ENCODE measurements at places on chromosomes 12 and 14. TPM values are rescaled to one million over a fixed set of nuclear protein-coding genes. Genes with fewer than 3 reads are reported as not detected.

LRP1 gene
- total RNA-seq: 121 TPM

GRCh38 chr14:62280366-62280765 is 518.1 kb downstream of the SNAPC1 start:
- DNase-seq: no peak

GRCh38 chr14:78488938-78489337 is 318.8 kb downstream of the NRXN3 start:
- no peak for DNase-seq

DNA sequence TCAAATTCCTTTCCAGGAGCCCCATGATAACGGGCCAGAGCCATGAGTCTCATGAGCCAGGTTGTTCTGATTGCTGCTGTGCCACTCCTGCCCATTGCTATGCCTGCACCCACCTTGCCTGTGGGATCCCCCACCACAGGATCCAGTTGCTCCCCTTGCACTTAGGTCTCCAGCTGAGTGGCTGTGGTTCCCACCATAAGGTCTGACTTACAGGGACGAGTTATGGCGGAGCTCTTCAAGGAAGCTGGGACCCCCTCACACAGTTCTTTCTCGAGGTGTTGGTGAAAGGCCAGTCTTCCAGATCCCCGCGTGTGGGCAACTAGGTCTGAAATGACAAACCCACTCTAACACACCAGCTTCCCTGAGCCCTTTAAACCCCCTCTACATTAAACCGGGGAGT is 111.9 kb upstream of the C14orf180 start:
- DNase-seq: no peak

OASL gene
- 1.0 TPM for total RNA-seq

All from kidney (tissue), 22 donors.